Common myeloid progenitor, CD34-positive (primary cell): ENCODE measurements at places on chromosomes 12 and 14.

GRCh38 chr12:122854554-122854953 lies 19.3 kb downstream of the HIP1R start:
- DNase-seq, result no peak

DNA sequence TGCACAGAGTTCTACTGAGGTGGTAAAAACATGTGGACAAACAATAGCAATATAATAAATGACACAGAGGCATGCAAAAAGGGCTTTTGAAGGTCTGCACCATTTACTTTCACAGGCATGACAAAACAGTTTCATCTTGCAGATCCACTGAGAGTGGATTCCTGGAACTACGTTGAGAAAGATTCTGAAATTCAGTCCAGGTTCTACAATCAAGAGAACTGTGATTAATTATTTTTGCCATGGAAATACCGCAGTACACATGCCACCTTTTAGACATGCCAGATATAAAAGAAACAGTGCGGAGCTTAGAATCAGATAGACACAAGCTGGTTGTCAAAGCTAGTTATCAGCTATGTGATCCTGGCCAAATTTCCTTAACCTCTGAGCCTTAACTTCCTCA lies 4.8 kb downstream of the CSRP2 start:
- DNase-seq, result no peak

- DNase-seq, result no peak
These were observed 7.1 kb upstream of the ASCL1 start for GRCh38 chr12:102950107-102950949.

GRCh38 chr14:102225386-102225785 lies 79.6 kb downstream of the MOK start:
- no peak for DNase-seq
